RCC 7860 (cell line): ENCODE measurements at places on chromosomes 5 and 9.

GRCh38 chr5:6633469-6634245 lies 417 bp downstream of the SRD5A1 start:
- DNase-seq, result no peak

GRCh38 chr5:144369006-144369405 lies 198.3 kb downstream of the KCTD16 start:
- no peak for DNase-seq

DNA sequence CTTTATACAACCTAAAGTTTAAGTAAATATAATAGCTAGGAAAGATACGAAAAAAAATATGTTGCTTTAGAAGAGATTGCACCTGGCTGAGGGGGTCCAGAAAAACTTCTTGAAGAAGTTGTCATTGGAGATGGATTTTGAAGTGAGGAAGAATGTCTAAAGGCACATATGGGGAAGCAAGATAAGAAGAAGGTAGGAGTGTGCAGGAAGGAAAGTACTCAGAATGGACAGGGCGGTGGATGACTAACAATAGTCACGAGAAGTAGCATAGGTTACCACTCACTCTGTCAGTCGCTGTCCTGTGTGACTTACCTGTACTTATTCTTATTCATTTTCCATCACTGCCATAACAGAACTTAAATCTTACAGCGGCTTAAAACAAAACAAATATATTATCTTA lies 251.6 kb downstream of the GRIA1 start:
- no peak for DNase-seq

DNA sequence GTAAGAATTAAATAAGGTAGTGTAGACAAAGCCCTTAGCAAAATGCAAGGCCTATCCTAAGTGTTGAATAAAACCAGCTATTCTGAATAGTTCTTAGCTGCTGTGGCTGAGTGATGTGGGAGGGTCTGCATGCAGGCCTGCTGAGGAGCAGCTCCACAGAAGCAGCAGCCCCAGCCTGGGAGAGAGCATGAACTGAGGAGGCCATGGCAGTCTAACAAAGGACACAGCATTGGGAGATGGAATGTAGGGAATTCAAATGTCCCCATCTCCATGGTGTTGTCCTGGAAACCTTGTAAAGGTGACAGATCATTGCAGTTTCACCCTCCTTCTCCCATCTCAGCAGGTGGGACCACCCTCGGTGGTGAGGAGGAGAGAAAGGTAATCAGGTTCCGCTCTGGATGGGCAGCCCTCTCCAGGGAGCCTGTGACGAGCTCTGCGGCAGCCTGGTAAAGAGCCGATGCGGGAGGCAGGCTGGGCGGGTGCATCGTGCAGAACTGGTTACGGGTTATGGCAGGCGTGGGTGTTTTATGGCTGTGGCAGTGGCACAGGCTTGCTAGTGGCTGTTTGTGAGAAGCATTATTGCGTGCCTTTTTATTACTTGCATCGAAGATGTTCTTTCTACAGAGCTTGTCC lies 199.9 kb upstream of the GLRA1 start:
- no peak for DNase-seq

GRCh38 chr5:1703352-1704050 lies 96.1 kb downstream of the MRPL36 start:
- DNase-seq, result no peak

GRCh38 chr5:167984951-167985350 lies 306.5 kb upstream of the WWC1 start:
- no peak for DNase-seq

DNA sequence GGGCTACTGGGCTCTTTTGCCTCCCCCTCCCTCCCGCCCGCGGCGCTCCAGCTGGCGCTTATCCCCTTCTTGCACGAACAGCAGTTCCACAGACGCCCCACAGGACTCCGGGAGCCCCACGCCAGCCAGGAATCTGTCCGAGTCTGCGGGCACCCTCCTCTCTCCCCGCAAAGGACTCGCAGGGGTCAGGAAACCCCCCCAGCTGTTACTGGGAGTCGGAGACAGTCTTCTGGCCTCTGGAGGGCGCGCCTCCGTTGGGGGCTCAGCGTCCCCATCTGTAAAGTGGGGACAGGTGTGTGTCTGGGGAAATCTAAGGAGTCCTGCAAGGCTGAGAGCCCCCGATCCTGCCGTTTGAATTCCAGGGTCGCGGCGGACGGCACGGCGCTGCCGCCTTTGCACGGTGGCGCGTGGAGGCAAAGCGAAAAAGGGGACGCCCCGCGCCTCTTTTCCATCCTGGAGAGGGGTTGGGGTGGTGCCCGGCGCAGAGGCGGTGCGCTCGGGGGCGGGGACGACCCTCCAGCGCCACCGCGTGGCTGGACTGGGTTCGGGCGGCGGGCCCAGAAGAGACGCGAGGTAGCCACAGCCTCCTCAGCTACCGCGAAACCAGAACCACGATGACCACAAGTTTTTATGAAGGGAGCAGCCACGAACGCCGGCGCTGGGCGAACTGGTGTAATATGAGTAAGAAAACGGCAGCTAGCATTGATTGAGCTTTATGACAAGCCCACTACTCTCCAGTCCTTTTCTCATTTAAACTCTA lies 2.8 kb upstream of the CCIN start:
- peak; percentile 76 for DNase-seq

GRCh38 chr9:135343837-135344522 lies 135.6 kb upstream of the PPP1R26 start:
- no peak for DNase-seq

DNA sequence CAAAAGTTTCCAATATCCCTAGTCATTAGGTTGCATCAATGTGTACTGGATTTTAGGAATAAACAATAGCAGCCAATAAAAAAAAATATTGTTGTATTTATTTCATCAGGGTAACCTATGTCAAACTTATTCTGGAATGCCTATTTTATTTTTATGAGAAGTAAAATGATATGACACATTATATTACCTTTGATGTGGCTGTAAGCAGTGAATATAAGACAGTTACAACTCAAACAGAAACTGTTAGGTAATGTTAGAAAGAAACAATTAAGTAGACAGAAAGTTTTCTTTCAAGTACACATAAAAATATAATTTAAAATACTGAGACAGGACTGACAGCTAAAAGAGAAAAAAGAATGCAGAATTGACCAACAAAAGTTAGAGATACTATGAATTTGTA lies 65.5 kb downstream of the GNG10 start:
- DNase-seq, result no peak

DNA sequence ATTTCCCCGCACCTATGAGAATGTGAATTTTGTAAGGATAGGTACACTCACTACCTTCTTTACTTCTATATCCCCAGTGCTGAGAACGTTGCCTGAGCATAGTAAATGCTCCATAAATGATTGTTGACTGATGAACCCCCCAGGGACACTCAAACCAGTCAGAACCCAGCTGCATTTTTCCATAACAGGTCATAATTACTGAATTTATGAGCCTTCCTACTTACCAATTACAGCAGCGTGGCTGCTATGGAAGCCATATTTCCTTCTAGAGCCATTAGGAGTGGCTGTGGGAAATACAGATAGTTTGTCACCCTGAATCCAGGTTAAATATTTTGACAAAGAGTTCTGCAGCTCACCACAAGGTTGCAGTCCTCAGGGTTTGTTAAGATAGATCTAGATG lies 135.0 kb downstream of the TAF11L14 start:
- DNase-seq, result no peak

GRCh38 chr5:34038390-34038789 lies 4.6 kb downstream of the C1QTNF3 start:
- no peak for DNase-seq

- DNase-seq, result no peak
These were observed 453 bp upstream of the CCL28 start for GRCh38 chr5:43412644-43413043.

GRCh38 chr9:99134893-99135341 lies 30.0 kb downstream of the TGFBR1 start:
- DNase-seq, result peak; percentile 51

DNA sequence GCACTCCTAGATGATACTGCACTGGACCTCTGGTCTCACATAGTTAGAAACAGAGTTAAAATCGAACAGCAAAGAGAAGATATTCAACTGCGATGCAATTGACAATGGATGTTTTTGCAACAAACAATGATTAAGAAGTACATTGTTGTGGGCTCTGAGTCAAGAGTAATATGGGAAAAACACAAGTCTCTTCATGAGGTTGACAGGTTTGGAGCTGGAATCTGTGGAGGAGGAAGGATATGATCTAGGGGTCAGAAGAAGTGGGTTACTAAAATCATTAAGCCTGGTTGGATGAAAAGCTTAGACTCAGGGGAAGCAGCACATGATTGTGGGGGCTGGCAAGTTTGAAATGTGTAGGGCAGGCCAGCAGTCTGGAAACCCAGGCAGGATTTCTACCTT lies 53.1 kb downstream of the PDCD1LG2 start:
- no peak for DNase-seq

DNA sequence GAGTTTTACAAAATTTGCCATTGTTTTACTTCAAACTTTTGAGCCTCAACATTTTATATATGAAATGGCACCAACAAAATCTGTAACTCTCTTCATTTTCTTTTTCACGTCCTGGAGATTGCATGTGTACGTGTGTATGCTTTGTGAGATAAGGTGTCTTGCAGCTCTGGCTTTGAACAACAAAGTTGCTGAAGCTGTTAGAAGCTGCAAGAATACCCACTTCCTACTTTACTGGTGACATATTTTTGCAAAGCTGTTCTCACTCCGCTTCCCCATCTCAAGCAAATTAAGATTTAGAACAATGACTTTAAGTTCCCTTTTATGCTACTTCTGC lies 41.8 kb downstream of the FYB1 start:
- no peak for DNase-seq

DNA sequence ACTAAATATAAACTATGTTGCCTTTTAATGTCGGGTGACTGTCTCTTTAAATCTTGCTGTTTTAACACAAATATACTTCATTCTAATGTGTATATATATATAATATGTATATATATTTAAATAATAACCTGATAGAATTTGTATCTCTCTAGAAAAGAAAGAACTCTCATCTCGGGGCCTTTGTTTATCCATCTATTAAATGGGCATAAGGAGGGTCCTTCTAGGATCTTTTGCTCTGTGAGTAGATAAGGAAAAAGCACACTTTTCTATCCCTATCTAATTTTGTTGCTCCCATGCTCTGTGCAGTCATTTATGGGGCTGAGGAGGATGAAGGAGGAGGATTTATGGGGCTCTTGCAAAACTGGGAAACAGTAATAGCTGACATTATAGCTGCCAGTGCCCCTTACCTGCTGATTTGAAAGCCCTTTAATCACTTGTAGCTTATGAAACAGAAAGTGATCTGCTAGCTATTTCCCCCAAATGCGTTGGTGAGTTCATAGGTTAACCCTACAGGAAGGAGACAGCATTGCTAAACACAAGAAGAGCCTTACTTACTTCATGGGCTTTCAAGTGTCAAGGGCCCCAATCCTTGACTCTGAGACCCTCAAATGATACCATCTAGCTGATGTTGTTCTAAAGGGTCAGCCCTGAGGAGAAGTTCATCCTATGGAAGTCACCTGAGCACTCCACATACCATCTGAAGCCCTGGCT lies 5.8 kb upstream of the PPARGC1B start:
- DNase-seq, result no peak

DNA sequence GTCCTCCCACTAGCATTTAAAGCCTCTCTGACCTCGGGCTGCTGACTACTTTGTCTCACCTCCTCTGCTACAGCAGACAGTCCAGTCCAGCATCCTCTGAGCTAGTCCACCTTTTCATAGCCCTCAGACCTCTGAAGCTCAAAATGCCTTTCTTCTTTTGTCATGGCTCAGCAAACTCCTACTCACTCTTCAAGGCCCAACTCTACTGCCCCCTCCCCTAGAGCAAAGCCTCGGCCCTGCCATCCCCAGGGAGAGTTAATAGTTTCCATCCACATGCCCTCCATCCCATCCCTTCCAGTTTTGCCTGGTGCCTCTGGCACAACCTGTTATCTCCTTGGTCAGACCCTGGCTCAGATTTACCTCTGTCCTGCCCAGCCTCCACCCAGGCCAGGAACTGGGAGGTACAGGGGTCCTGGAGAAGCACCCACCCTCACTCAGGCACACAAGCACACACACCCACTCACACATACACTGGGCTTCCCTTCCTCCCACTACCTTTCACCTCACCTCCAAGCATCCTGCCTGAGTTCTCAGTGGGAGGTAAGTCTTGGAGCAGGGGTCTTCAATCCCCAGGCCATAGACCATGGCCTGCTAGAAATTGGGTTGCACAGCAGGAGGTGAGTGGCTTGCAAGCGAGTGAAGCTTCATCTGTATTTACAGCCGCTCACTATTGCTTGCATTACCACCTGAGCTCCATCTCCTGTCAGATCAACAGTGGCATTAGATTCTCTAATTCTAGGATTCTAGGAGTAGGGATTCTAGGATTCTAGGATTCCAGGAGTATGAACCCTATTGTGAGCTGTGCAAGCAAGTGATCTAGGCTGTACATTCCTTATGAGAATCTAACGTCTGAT lies 18.1 kb downstream of the PDLIM4 start:
- no peak for DNase-seq

DNA sequence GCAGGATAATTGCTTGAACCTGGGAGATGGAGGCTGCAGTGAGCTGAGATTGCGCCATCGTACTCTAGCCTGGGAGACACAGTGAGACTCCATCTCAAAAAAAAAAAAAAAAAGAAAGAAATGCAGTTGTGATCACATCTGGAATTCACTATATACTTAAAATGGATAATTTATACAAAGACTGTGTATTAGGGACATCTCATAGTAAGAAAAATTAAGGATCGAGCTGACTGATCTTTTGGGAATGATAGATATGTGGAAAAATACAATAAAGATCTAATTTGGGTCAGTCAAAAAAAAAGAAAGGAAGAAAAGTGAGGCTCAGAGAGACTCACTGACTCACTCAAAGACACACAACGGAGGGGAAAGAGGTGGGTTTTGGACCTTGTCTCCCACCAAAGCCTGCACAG lies 73.2 kb upstream of the STXBP1 start:
- DNase-seq, result no peak

- DNase-seq, result no peak
These were observed 16.6 kb upstream of the ENTREP1 start for GRCh38 chr9:69308206-69308931.

GRCh38 chr5:53552561-53552960 lies 7.9 kb upstream of the NDUFS4 start:
- no peak for DNase-seq

- no peak for DNase-seq
These were observed 416.1 kb upstream of the TRPC7 start for GRCh38 chr5:136781464-136781863.

DNA sequence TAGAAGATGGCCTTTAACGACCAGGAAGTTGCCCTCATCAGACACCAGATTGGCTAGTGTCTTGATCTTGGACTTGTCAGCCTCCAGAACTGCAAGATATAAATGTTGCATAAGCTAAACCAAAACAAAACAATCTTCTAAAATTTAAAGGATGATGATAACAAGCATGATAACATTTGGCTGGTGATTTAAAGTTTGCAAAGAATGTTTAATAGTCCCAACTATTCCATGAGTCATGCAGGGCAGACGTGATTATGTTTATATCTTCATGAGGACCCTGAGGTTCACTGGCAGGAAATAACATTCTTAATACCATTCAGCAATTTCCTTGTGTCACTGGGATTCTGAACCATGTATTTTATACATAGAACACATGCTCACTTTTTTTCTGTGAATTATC lies 319.8 kb downstream of the HCN1 start:
- DNase-seq, result no peak

DNA sequence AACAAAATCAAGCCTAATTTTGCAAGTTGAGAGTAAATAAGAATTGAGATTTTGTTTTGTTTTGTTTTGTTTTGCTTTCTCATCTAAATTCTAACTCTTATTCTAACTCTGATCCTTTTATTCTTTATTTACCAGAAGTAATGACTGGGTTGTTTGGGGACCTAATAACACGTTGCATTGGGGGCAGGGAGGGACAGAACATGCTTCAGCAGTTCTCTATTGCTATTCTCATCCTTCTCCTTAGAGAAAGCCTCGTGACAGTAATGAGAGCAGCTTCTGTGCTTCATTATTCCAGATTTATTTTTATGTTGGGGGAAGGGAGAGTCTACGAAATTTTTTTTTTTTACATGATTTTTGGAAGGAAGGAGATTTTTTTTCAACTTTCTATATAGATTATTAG lies 21.1 kb downstream of the CPEB4 start:
- DNase-seq, result no peak
